ENCODE measurements at places on chromosomes 11 and 22.

DNA sequence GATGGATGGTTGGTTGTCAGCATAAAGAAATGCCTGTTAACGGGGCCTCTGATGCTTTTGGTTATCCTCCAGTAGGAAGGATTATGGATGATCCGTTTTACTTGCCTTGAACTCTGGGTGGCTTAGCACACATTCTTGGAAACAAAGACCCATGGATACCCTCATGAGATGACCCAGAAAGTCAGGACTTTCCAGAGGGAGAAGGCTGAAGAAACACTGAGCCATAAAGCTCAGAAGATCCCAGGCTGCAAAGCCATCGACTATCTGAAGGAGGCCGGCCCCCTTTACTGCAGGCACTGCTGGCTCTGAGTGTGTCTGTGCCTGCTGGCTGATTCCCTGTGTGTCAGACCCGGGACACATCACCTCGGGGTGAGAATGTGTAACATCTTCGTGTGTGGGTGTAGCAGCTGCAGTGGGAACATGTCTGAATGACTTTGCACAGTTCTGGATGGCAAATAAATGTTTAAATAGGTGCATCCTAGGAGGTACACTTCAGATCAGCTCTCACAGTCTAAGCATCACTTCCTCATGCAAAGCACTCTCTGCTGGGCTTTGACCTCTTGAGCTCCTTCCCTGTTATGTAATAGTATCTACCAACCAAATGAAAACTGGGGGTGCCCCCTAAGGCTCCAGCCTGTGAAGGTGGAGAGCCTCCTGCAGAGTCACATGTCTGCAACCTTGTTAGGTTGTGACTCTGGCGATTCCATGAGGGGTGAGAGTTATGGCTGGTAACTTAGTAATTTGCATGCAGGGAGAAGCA is 1084.9 kb downstream of the TBC1D22A start:
- no peak for DNase-seq

GRCh38 chr22:45790401-45790800 is 118.8 kb downstream of the ATXN10 start:
- DNase-seq = no peak

DNA sequence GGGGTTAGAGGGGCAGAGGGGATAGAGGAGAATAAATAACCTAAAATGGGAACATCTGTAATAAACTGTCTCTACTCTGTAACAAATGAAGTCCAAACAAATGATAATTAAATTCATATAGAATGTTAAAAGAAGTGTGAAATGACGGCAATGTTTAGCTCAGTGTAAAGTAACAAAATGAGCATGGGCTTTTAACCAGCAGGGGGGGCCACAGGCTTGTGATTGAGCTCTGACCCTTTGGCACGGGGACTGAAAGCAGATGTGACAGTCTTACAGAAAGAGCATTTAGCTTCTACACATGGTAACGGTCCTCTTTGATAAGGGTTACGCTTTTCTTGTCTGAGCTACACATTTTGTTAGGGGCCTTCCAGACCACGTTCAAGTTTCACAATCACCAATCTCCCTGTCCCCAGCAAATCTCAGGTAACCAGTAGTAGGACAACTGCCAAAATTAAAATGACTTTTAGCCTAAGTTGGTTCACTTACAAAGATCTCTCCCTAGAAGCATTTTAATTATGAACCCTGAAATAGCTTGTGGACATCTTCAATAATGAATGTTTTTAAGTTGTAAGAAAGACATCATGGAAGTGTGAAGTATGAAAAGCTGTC is 262.5 kb downstream of the DCDC1 start:
- peak; percentile 94 for DNase-seq

DNA sequence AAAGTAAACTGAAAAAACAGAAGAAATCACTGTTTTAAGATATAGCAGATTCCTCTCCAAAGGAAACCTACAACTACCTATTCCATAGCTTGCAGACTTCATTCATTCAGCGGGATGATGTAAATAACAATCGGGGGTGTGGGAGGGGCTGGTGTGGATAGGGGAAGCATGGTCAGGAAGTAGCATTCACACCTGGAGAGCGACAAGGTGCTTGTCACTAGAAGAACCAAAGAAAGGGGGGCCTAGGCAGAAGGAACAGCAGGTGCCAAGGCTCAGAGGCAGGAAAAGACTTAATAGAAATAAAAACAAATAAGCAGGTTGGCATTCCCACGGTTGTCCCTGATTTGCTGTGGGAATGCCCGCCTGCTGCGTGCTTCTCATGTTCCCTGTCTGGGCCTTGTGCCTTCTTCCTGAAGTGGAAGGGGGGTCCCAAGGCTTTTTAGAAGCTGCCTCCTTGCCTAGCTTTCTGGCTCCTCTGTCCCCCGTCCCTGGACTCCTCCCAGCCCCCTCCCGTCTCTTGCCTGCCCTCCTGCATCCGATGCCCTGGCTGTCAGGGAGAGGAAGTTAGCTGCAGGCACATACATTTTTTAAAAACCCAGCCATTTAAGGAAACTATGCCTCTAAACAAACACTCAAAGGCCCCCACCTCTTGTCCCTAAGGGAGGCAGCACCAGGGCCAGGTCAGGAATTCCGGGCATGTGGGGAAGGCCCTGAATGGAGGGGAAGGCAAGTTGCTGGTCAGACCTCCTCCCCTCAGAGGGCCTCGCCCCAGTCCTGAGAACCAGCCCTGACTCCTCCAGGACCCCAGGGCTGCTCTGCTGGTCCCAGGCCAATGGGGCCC is 54.7 kb upstream of the PRDM11 start:
- no peak for DNase-seq

DNA sequence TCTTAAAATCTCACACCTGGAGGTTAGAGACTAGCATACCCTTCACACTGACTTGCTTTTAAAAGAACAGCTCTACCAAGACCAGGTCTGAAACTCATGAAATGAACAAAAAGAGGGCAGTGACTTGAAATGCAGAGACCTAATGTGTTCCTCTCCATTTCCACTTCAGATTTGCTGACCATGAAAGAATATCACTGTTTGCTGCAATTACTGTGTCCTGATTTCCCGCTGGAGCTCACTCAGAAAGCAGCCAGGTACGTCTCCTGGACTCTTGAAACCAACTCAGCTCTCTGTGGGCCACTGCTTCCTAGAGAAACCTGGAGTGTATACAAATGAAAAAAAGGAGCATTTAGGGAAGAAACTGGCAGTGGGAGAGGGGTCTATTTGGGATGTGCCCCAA is 39.2 kb downstream of the ARFGAP2 start:
- DNase-seq = no peak

- DNase-seq = no peak
These were observed 211.1 kb downstream of the BRD1 start for GRCh38 chr22:49616356-49617231.

GRCh38 chr11:12472401-12473005 is 95.1 kb downstream of the PARVA start:
- DNase-seq = no peak

DNA sequence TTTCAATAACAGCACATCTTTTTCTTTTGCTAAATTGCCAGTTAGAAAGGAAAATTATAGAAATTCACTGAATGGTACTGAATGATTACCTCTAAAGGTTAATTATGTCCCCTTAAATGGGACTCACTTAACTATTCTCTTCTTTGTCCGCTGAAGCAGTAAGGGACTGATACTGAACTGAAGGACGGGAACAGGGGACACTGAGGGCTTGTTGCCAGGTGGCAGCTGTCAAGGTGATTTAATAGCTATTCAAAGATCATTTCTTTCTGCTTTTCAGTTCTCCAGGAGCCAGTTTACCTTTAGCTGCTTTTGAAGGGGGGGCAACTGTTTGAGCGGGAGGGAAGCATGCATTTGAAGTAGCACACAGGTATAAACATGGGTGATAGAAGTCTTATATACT is 325.4 kb upstream of the CCDC90B start:
- peak; percentile 22 for DNase-seq

DNA sequence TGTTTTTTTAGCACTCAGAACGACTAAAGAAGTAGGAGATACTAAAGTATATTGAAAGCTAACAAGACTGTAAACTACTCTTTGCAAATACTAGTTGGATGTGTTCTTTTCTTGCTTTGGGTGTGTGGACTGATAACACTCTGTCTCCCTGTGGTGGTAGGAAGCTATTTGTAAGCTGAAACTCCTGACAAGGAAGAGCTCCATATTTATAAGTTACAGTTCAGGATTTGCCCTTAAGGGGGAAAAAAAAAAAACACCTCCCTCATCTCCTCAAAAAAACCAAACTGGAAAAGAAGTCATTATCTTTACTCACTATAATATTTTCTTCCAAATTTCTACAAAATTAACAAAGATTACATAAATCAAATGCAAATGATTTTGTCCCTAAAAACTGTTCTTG is 94.9 kb downstream of the LARGE2 start:
- no peak for DNase-seq

- peak; percentile 52 for DNase-seq
These were observed 1.3 kb upstream of the SSH3 start for GRCh38 chr11:67301951-67302516.

DNA sequence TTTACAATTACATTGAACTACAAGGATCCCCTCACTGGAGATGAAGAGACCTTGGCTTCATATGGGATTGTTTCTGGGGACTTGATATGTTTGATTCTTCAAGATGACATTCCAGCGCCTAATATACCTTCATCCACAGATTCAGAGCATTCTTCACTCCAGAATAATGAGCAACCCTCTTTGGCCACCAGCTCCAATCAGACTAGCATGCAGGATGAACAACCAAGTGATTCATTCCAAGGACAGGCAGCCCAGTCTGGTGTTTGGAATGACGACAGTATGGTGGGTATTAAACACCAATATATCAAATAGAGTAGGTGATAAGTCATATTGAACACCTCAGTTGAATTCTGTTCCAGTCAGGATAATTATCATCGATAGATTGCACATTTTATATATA is 4.4 kb downstream of the FBXO7 start:
- DNase-seq = no peak

GRCh38 chr22:23888615-23889401 is 5.4 kb upstream of the MIF start:
- no peak for DNase-seq

- DNase-seq = peak; percentile 12
These were observed 11.4 kb upstream of the CAT start for GRCh38 chr11:34427186-34427805.

DNA sequence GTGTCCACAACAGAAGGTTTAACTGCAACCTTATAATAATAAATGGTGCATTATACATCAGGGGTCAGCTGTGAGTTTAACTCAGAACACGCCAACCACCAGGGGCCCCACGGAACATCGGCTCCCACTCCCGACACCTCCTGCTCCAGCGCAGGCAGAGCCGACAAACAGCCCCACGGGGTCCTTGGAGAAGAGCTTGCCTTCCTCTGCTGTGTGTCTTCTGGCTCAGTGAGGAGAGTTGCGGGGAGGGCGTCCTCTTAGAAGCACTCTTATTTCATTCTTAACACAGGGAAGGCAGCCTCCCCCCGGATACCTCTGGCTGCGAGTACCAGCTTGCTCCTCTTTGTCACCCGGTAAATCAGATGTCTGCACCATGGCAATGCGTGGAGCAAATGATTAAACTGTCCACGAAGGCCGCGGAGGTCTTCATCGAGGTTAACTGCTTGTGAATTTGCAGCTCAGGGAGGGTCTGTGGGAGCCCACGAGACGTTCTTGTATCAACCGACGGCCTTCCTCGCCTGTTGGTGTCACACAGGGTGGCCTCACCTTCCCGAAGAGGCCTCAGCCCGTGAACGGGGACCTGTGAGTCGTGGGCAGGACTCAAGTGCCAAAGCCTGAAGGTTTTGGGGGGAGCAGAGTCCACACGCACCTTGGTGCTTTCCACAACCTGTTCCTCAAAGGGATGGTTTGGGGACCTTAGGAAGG is 464.0 kb downstream of the BRD1 start:
- no peak for DNase-seq

DNA sequence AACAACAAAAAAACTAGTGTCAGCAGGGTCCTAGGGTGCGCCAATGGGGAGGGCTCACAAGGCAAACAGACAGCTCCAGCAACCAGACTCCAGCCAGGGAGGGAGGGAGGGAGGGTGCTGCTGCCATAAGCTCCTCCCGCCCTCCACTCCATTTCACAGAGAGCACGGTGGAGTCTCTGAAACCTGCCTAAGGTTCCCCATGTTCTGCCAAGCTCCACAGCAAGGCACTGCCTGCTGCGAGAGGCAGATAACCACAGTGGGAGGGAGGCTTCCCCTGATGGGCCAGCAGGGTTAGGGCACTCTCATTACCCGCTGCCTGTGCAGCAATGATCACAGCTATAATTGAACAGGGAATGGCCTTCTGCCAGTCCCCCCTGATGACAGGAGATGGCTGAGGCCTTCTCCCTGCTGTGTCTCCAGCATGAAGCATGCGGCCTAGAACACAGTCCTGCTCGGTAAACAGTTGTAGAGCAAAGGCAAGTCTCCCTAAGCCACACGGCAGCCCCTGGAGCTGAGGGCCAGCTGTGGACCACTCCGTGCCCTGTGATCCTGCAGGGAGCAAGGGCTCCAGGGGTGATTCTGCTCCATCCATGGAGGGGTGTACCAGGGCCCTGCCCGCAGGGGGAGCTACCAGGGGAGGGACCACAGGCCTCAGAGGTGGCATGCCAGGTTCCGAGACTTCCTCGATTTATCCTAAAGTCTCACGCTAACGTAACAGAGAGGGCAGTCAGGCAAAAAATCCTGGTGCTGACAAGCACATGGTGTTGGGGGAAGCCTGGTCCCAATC is 42.9 kb downstream of the PC start:
- DNase-seq = no peak

- DNase-seq = no peak
These were observed 29.1 kb upstream of the PANX2 start for GRCh38 chr22:50141462-50141861.

GRCh38 chr11:92501066-92501739 is 276.6 kb downstream of the FAT3 start:
- DNase-seq = no peak

- no peak for DNase-seq
These were observed 16.5 kb downstream of the ARRB1 start for GRCh38 chr11:75334976-75335375.

DNA sequence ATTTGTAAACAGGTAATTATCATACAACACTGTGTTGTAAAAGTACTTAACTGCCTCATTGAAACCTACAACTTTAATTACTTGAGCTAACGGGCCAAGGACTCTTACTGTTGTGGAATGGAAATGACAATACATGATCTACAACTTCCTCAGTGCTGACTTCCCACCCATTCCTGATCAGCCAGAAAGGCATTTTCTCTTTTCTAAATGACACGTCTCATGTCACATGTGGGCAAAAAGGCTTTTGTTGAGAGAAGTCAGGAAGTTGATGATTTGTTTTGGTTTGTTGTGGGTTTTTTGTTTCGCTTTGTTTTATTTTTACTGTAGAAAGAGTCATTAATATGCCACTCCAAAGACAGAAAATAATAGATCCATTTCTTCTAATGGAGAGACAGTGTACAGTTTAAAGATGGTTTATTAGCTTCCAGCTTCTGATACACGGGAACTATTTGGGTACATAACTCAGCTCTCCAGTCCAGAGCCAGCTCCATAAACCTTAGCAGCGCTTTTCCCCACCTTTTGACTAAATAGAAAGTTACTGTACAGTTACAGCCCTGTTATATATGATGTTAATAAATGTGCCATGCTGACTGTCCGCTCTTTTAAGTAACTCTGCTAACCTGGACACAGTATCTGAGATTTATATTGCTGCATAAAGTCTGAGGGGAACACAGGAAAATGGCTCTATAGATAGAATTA is 509.4 kb upstream of the API5 start:
- DNase-seq = no peak

- DNase-seq = no peak
These were observed 121.1 kb downstream of the KIRREL3 start for GRCh38 chr11:126879516-126879915.
